ENCODE measurements at places on chromosomes 7 and 10.

DNA sequence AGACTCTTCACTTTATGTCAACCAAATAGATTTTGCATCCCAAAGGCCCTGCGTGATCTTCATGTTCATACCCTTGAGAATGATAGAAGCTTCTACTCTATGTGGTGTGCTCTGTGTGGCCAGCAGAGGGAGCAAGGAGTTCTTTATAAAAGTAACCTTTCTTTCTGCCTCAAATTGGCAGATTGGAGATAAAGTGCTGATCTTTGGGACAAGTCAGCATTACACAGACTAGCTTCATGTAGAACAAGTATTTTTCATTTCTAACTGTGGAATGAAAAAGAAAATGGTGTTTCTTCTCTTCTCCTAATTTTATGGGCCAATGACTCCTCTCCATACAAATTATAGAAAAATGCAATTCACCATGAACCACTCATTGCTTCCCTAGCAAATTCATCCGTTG lies 1214.1 kb downstream of the SORCS1 start:
- DNase-seq = no peak

GRCh38 chr10:92267343-92267742 lies 23.5 kb downstream of the CPEB3 start:
- no peak for DNase-seq

DNA sequence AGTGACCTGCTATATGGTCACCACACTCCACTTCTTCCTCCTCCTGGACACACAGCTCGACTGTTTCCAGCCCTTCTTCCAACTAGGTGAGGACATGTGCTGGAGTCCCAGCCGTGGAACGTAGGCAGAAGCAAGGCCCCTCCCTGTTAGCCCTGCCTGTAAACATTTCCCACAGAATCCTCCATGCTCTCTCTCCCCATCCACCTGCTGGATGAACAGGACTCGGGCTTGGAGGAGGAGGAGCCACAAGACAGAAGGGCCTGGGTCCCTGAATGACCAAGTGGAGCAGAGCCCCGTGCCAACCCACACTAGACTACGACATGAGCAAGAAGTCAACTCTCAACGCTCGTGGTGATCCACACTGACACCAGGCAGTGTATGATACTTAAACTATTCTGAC lies 9.9 kb downstream of the CNPY1 start:
- no peak for DNase-seq

GRCh38 chr10:17871036-17871435 lies 61.9 kb downstream of the MRC1 start:
- no peak for DNase-seq

GRCh38 chr10:123475466-123475865 lies 190.7 kb upstream of the GPR26 start:
- no peak for DNase-seq

DNA sequence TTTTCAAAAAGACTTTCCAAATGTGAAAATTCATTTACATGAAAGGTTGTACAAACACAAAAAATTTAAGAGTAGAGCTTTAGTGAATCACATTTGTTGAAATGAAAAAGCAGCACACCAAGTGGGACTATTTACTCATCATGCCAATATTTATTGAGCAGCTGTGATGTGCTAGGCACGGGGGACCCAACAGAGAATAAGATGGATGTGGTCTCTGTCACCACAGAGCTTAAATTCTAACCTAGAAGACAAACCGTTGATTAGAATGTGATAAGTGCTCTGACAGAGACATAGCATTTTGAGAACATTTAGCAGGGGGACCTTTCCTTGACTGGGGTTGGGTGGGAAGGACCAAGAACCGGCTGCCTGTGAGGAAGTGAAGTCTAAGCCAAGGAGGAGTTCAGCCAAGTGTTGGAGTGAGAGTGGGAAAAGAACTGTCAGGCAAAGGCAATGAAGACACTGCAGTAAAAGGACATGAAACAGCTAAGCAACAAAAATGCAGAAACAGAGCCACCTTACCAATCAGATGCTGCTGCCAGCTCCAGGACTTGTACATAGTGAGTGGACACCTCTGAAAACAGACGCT lies 19.1 kb downstream of the ADAM12 start:
- DNase-seq = no peak

DNA sequence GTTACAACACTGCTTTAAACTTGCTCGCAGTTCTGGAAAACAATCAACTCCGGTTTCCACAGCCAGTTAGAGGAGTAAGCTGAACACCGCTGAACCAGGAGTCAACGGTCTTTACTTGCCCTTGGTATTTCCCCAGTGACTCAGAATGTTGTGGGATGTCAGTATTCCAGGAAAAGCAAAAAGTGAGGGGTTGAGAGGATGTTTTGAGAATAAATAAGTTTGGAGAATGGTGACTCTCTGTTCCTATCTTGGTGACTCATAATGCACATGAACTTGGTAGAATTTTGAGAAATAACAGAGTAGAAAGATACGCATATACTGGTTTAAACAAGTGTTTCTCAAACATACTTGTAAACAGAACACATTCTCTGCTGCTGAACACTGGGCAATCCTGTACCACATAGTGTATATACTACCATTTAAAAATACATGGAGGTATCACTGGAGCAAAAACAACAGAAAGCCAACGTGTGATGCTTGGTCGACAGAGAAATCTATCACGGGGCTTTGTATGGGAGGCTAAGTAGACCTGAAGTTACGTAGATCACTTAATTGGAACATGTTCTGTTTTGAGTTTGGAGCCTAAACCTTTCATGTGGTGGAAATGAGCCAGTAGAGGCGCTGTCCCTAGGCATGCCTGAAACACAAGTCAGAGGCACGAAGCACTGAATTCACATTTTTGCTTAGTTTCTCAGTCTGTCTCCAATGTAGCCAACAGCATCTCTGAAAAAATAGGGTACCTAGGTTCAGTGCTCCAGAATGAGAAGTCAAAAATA lies 534.3 kb downstream of the PARD3 start:
- DNase-seq = no peak

DNA sequence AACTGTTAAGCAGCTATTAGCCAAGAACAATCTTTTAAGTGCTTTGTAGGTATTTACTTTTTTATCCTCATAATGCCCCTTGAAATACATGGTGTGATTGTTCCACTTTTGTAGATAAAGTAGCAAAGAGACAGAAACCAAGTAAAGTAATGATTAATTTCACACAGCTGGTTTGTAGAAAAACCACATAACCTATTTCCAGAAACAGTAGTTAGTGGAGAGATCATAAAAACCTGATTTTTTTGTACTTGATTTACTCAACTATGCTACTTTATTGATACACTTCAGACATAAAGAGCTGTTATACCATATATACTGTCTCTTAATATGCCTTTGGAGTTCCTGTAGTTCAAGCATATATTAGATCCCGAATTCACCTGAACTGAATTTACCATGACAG lies 118.4 kb downstream of the SEMA3A start:
- no peak for DNase-seq

GRCh38 chr10:124534826-124535601 lies 73.4 kb downstream of the LHPP start:
- no peak for DNase-seq

DNA sequence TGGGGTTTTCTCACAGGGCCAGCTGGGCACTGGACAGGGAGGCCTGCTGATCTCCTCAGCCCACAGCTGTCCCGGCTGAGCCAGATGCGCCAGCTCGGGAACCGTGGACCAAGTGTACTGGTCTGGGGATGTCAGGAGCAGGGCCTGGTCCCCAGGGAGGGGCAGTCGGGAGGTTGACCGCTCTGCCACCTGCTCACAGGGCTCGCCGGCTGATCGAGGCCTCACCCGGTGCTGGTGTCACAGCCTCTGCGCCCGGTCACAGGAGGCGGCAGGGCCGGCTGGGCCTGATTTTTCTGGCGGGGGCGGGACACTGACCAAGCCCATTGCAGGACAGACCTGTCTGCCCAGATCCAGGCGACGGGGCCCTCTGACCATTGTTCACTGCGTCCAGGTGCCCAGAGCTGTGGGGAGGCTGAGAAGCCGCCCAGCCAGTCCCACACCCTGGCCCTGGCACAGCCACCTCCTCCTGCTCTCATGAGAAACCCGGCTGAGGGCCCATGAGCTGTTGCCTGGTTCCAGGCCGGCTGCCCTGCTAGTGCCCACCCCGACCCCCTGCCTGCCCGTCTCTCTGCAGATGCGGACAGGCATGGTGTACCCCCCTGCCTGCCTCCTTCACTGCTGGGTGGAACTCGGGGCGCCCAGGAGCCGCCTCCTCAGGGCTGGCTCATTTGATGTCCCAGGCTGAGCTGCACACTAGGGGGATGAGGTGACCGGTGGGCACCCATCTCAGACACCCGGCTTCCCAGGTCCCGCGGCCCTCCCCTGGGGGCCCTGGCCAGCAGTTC lies 3.0 kb upstream of the TMEM184A start:
- DNase-seq = no peak

DNA sequence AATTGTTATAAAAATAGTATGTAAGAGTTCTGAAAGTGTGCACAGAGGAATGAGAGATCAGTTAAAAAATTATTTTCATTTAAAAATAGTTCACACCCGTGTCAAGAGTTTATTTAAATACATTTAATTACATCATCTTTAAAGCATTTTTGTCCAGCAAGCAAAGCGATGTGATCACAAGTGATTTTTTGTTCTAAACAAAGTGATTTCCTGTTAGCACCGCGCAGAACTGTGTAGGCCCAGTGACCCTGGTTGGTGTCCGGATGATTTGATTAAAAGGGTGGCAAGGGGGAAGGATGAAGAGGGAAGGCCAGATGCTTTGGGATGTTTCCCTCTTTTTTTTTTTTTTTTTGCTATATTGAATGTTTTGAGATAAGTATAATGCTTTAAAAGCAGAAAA lies 227.8 kb upstream of the PITRM1 start:
- no peak for DNase-seq

- DNase-seq = no peak
These were observed 618.6 kb downstream of the SUGCT start for GRCh38 chr7:40753455-40753854.

GRCh38 chr7:32522746-32523530 lies 27.6 kb downstream of the AVL9 start:
- DNase-seq = no peak

DNA sequence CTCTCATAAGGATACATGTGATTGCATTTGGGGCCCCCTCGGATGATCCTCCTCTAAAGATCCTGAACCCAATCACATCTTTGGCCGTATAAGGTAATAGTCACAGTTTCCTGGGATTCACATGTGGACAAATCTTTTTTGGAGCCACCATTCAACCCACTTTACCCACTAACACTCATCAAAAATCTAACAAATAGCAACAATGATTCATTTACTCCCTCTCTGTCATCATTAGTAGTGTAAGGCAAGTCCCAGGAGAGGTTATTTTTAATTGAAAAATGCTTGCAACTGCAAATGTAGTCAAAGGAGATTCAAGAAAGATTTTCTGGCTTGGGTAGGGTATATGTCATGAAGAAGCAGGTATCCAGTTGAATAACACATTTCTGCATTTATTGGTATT lies 9.9 kb upstream of the SMKR1 start:
- DNase-seq = no peak

DNA sequence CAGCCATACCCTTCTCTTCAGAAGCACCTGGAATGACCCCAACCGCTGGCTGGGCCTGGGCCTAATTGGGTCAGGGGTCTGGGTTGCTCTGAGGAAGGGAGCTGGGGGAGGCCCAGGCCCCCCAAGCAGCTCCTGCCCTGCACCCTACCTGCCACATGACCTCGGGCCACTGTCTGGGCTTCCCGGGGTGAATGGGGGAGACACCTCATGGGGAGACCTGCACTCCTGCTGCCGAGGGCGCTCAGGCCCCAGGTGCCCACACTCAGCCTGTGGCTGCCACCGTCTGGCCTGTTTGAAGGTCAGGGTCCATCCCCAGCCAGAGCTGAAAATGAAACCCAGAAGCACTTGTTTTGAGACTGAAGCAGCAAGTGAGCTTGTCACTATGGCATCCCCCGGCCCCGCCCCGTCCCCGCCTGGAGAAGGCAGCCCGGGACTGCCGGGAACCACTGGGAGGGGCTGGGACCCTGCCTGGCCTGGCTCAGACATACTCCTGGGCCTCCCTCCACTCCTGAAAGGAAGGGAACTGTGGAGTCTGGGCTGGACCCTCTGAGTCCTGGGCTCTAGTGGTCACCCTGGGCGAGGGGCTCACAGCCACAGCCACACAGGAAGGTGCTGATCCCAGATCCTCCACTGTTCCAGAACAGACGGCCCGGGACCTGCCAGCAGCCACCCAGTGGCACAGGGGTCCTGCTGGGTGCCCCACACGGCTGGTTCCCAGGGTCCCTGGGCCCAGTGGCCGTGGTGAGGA lies 7.4 kb upstream of the MICALL2 start:
- DNase-seq = no peak

GRCh38 chr10:77680811-77681210 lies 43.2 kb upstream of the KCNMA1 start:
- DNase-seq = no peak

- DNase-seq = no peak
These were observed 67.9 kb downstream of the PPP1R9A start for GRCh38 chr7:94975336-94975735.

- DNase-seq = no peak
These were observed 59.0 kb downstream of the VSTM4 start for GRCh38 chr10:49056356-49056755.

GRCh38 chr10:89373916-89374711 lies 3.7 kb upstream of the IFIT1B start:
- DNase-seq = no peak

DNA sequence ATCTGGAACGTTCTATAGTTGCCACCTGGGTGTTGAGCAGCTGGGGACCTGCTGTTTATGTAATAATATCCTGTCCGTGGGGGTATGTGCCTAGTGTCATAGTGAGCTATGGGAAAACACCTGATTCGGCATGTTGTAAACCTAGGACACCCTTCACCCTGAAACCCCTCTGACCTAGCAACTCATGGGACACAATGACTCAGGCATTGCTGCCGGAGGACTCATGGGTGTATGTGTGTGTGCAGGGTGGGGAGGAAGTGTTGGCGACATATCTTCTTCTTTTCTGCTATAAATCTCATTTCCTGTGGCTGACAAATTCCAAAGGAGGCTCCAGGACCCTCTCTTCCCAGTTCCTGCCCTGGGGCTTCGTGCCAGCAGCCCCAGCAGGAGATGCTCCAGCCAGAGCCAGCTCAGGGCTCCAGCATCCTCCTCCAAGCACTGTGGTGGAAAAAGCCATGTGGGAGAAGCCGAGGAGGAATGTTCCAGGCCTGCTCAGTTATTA lies 77.0 kb upstream of the PODXL start:
- DNase-seq = no peak

DNA sequence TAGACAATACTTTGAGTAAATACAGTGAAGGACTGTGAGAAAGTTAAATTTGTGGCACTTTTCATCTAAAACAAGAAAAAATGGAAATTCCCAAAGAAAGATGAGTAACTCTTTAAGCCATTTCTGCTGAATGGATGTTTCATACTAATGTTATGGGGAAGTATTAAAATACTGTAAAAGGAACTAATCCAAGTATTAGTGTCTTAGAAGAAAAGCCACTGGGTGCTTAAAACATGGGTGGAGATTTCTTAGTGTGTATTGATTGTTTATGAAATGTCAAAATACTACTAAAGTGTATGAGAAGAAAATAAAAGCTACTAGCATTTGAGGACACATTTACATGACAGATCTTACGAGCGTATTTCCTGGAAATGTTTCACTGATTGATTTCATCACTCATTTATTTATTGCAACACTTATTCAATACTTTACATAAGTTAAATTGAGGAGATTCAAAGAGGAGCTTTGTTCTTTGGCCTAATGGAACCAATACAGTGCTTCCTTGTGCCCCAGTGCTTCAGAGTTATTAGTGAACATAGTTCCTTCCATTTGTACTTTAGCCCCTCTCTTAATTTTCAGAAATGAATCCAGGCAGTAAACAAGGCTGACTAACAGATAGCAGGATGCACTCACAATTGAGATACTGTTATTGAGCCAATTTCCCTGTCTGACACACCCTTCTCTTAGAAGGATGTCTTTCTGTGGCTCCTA lies 155.5 kb upstream of the AHR start:
- no peak for DNase-seq

Data from NCI-H2171 (cell line).